Anterior cingulate cortex (tissue), 58 donors: ENCODE measurements at places on chromosomes 6 and 20.

DNA sequence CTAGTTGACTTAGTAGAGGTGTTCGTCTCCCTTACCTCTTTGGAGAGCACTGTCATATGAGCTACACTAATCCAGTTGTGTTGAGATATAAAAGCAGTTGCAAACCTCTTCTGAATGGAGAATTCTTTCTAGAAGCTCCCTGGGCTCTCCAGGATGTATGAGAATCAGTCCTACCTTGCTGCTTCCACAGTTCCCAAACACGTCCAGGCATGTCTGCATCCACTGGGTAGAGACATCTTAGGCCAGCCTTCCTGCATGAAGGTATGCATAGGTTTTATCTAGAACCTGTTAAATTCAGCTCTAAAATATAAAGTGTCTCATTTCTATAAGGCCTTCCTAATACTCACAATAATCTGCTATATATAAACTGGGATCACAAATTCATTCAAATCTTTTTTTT is 297.7 kb downstream of the CDC5L start:
- DNase-seq = no peak

- no peak for DNase-seq
Measured at GRCh38 chr6:106617302-106617701, 12.0 kb downstream of the RTN4IP1 start.

DNA sequence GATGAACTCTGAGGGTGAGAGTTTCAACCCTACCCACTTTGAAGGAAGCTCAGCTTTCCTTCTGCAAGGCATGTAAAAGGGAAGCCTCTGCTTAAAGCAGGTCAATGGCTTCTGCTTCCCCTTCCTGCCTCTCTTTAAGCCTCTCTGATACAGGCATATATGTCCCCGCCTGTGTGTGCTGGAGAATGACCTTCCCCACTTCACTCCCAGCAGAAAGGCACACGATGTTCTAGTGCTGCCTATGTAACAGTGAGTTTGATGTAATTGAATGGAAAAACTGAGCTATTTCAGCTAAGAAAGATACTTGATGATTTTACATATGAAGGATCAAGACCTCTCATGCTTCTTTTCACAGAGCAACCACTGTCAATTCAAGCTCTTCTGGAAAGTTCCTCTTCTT is 632.2 kb downstream of the HACE1 start:
- DNase-seq = no peak

- no peak for DNase-seq
Measured at GRCh38 chr20:14374196-14374595, 36.8 kb upstream of the FLRT3 start.

DNA sequence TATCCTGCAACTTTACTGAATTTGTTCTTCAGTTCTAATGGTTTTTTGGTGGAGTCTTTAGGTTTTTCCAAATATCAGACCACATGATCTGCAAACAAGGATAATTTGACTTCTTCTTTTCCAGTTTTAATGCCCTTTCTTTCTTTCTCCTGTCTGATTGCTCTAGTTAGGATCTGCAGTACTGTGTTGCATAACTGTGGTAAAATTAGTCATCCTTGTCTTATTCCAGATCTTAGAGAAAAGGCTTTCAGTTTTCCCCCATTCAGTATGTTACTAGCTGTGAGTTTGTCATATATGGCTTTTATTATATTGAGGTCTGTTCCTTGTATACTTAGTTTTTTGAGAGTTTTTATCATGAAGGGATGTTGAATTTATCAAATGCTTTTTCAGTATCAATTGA is 4.3 kb downstream of the MICA start:
- no peak for DNase-seq

DNA sequence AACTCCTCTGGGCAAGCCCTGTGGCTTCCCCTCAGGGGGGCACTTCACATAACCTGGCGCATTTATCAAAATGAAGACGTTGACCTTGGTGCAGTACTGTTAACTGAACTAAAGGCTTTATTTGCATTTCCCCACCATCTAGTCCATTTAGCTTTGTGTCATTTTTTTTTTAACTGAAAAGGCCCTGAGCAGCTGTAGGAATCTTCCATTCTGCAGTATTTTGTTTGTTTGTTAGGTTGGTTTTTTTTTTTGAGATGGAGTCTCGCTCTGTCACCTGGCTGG is 10.7 kb downstream of the TMEM181 start:
- no peak for DNase-seq

- no peak for DNase-seq
Measured at GRCh38 chr6:133778414-133779130, 110.3 kb upstream of the TCF21 start.

GRCh38 chr20:61874421-61875068 is 191.1 kb downstream of the TAF4 start:
- no peak for DNase-seq

DNA sequence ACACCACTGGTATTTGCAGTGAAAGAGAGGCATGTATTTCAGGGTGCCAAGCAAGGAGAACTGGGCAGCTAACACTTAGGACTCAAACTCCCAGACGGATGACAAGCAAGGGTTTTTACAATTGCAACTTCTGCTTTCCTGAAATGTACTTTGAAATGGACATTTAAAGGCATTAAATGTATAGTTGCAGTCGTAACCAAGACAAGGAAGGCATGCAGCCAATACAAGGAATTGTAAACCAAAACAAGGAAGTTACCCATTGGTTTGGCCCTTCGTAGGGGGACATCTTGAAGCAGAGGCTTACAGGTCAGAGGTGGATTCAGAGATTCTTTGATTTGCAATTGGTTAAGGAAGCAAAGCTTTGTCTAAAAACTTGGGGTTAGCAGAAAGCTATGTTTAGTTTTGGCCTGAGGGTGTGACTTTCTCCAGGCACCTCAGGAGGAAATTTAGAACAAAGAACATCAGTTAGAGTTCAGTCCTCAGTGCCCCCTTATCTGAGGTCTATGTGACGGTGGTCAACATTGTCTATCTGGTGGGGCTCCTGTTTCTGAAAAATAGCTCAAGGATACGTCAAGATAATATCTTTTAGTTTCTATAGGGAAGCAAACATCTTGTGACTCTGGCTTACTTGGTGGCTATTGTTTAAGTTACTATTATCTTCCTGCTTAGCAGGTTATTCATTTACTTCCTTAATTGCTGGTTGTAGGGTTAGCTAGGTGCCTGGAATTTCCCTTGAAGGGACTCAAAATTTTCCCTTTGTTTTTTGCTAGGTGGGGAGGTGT is 266.0 kb downstream of the CD83 start:
- DNase-seq = no peak

DNA sequence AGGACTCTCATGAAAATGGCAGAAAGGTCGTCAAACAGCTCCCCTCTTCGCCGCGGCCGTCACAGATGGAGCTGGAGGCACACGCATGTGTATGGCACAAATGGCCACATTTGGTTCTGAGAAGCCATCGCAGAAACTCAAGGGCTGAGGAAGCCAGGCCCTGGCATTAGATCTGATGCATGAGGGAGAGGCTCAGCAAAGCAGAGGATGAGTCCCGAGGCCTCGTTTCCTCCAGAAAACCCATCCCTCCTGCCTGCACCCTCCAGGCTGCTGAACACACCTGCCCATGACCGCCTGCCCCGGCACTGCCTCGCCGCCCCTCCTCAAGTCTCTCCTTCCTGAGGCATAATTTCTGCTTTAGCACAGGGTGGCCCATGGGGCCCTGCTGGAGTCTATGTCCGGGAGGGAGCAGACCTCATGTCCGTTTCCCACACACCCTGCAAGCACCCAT is 240.3 kb downstream of the DLL1 start:
- DNase-seq = no peak

GRCh38 chr6:119627908-119628669 is 278.5 kb upstream of the MAN1A1 start:
- no peak for DNase-seq

GRCh38 chr20:51258582-51259165 is 235.8 kb upstream of the KCNG1 start:
- no peak for DNase-seq

- no peak for DNase-seq
Measured at GRCh38 chr6:81683912-81684311, 68.6 kb downstream of the TENT5A start.

DNA sequence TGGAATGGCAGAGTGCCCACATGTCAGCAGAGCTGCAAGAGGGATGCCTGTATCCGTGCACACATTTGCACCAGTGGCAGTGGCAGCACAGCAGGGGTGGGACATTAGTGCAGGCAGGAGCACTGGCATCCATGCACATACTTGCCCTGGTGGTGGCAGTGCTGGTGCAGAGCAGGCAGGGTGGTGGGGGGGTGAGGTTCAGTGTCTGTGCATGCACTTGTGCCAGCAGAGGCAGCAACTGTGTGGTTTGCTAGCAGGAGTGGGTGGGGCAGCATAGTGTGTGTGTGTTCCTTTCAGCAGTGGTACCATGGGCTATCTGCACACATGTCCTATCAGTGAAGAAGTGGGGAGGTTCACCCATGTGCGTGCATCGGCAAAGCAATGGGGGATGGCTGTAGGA is 151.6 kb downstream of the EPM2A start:
- no peak for DNase-seq

GRCh38 chr6:39417440-39417839 is 94.9 kb upstream of the KCNK16 start:
- DNase-seq = no peak

DNA sequence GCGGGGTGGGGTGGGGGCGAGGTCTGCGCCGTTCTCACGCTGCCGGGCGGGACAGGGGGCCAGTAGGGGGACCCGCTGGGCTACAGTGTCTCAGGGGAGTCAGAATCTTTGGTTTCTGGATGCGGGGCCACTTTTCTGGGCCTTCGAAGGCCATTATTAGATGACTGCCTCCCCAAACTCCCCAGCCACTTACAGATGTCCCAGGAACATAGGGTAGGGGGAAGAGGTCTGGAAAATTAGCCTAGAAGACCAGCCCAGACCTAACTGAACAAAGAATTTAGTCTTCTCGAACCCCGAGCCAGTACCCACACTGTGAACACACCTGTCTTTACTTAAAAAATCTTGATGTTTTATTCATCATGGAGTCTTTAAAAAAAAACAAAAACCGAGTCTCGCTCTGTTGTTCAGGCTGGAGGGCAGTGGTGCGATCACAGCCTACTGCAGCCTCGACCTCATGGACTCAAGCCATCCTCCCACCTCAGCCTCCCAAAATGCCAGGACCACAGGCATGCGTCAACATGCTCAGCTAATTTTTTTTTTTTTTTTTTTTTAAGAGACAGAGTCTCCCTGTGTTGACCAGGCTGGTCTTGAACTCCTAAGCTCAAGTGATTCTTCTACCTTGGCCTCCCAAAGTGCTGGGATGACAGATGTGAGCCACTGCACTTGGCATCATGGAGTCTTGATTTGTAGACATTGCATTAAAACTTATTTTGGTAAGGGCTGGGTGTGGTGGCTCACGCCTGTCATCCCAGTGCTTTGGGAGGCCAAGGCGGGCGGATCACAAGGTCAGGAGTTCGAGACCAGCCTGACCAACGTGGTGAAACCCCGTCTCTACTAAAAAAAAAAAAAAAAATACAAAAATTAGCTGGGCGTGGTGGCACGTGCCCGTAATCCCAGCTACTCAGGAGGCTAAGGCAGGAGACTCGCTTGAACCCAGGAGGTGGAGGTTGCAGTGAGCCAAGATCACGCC is 3.3 kb upstream of the SLC29A1 start:
- no peak for DNase-seq

DNA sequence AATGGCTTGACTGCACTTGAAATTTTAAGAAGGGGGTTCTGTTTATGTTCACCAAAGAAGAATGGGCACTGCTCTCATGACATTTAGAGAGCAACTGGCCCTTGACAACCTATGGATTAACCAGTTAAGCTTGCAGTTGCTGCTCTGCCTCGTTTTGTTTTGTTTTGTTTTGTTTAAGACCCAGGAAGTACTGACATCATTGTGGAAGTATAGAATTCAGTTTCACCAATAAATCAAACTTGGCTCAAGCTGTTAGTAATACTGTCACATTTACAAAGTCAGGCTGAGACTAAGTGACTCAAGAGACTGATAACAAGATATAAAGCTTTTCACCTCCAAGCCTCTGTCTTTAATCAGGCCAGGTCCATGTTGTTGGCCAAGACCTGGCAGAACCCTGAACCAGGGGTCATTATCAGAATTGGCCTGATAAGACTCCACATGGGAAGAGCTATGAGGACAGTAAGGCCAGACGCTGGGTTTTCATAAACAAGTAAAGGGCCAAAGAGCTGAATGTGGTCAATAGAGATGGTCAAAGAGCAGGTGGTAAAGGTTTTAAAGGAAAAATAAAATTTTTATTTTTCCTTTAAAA is 99.4 kb upstream of the VGLL2 start:
- DNase-seq = no peak

DNA sequence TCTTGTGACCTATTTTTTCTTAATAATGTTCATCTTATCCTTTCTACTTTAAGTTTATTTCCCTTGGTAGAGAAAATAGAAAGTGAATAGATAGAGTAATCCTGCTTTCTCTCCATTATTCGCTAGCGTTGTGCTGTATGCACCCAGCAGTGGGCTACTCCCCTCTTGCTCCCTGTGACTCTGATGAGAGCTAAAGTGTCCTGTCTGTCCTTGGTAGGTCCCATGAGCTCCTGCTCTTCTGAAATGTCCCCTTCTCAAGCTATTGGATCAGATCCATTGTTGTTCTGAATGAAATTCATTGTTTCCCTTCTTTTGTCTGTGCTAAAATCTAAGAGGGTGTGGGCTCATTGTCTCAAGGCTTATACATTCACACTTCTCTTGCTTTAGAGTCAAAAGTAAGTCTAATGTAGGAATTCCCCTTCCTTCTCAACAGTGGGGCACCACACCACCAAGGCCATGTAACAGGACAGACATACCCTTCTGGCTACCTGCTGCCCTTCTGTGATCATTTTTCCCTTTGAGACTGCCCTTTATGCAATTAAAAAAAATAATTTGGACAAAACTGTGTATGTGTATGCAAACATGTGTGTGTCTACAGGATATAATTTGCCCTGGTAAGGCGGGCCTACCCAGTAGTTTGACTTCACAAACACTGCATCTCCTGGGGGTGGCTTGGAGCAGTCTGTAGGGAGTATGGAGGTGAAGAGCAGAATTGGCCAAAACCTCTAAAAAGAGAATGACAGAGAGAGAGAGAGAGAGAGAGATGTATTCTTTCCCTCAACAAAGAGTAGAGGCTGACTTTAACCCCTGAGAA is 167.0 kb upstream of the MYLIP start:
- no peak for DNase-seq

DNA sequence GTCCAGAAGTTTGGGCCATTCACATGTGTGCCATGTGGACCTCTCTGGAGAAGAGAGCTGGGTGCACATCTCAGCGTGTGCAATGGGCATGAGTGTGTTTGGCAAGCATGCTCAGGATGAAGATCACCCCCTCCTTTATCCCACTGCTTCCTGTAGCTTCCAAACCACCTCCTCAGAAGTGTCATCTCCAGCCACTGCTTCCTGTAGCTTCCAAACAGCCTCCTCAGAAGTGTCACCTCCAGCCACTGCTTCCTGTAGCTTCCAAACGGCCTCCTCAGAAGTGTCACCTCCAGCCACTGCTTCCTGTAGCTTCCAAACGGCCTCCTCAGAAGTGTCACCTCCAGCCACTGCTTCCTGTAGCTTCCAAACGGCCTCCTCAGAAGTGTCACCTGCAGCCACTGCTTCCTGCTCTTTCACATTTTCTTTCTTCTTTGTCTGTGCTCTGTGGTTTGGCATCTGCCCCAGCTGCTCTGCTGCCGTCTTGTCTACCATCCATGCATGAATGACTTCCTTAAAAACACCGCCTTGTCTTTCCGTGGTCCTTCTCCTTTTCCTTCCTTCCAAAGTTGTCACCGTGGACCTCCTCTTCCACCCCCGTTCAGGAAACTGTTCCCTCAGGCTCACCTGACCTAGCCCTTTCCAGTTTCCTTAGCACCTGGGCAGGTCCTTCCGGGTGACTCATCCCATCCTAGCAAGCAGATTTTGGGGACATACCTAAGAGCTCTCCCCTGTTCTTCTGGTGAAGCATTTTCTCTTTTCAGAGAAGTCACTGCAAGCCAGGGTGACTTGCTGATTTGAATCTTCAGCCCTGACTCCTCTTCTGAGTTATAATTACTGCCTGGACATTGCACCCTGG is 43.5 kb upstream of the TIAM2 start:
- DNase-seq = no peak

GRCh38 chr20:60209048-60209447 is 250.8 kb downstream of the CDH26 start:
- no peak for DNase-seq
